ENCODE measurements at places on chromosomes 13 and 19. TPM values are rescaled to one million over a fixed set of nuclear protein-coding genes. Genes with fewer than 3 reads are reported as not detected.

Gene CCDC194
- total RNA-seq, result 4.0 TPM

Gene CADM4
- total RNA-seq, result 0.16 TPM

Gene S1PR5
- not detected for total RNA-seq

Gene SMIM24
- 1.3 TPM for total RNA-seq

Gene FGF22
- not detected for total RNA-seq

Gene SIGLECL1
- not detected for total RNA-seq

Gene OR4F17
- not detected for total RNA-seq

Measured in T-helper 2 cell treated with Interferon-gamma antibody and Interleukin-4, amounts not matched to agents 100 ng/mL and 5 ng/mL, for 36 hours (primary cell).